ENCODE measurements at places on chromosomes 11 and 22.

DNA sequence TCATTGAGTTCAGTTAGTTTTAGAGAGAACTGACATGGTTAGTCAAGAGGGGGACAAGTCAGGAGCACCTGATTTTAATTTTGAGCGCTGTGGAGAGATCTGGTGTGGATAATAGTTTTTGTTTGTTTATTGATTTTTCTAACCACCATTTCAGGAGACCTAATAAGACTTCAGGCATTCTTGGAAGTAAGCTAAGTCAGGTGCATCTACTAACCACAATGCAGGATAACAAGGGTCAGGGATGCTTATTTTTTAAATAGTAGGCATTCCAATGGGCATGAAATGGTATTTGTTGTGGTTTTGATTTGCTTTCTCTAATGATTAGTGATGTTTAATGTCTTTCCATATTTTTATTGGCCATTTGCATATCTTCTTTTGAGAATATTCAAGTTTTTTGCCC is 212.1 kb downstream of the NAV2 start:
- no peak for DNase-seq

- DNase-seq: no peak
These were observed 76.9 kb downstream of the MYO7A start for GRCh38 chr11:77204754-77205466.

GRCh38 chr11:95849087-95849825 is 59.0 kb downstream of the CEP57 start:
- DNase-seq: no peak

DNA sequence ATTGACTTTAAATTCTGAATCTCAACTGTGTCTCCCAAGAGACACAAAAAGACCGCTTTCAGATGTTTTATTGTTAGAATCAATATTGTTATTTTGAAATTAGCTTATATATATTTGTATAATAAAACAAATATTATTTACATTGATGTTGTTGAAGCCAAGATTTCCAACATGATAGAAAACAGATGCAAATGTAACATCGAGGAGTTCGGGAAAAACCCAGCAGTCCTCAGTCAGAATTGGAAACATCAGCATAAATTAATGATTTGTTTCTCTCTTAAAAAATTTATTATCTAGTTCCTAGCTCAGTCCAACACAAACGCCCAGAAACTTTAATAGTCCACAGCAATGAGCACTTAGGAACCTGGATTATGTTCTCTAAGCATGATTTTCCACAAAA is 1330.4 kb downstream of the TBC1D22A start:
- DNase-seq: no peak

- no peak for DNase-seq
These were observed 4.3 kb upstream of the MB start for GRCh38 chr22:35621451-35621850.

DNA sequence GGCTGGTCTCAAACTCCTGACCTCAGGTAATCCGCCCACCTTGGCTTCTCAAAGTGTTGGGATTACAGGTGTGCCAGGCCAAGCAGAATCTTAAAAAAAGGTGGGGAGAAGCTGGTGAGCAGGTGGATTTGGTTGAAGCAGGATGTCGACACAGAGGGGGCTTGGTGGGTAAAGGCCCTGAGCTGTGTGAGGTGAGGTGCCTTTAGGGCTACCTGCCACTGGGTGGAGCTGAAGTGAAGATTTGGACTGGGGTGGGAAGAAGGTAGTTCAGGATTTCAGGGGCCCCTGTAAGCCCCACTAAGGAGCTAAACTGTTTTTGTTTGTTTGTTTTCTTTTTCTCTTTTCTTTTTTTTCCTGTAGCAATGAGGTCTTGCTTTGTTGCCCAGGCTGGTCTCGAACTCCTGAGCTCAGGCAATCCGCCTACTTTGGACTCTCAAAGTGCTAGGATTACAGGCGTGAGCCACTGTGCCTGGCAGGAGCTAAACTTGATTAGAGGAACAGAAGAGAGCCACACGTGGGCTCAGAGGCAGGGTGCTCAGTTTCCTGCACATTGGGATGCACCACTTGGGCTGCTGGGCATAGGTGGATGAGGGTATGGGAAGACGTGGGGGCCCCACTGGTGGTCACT is 6.0 kb downstream of the P2RX6 start:
- no peak for DNase-seq

- no peak for DNase-seq
These were observed 21.6 kb downstream of the PDGFB start for GRCh38 chr22:39223091-39223710.

GRCh38 chr11:134797411-134798089 is 385.5 kb upstream of the B3GAT1 start:
- no peak for DNase-seq

DNA sequence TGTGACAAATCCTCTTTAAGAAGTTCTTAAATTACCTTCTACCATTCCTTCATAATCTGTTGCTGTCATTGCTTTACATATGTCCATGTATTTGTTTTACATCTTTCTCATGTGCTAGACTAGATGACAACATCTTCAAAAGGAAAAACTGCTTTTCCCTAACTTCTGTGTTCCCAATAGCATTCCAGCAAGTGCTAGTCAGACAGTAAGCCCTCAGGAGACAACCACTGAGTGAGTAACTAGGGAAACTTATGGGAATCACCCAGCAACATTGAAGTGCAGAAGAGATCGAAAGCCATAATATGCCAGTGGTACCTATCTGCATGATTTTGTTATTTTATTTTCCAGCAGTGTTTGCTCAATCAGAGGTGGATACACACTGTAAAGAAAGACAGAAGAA is 889.7 kb upstream of the API5 start:
- DNase-seq: no peak

- DNase-seq: no peak
These were observed 697.2 kb downstream of the ETS1 start for GRCh38 chr11:127890030-127890615.

DNA sequence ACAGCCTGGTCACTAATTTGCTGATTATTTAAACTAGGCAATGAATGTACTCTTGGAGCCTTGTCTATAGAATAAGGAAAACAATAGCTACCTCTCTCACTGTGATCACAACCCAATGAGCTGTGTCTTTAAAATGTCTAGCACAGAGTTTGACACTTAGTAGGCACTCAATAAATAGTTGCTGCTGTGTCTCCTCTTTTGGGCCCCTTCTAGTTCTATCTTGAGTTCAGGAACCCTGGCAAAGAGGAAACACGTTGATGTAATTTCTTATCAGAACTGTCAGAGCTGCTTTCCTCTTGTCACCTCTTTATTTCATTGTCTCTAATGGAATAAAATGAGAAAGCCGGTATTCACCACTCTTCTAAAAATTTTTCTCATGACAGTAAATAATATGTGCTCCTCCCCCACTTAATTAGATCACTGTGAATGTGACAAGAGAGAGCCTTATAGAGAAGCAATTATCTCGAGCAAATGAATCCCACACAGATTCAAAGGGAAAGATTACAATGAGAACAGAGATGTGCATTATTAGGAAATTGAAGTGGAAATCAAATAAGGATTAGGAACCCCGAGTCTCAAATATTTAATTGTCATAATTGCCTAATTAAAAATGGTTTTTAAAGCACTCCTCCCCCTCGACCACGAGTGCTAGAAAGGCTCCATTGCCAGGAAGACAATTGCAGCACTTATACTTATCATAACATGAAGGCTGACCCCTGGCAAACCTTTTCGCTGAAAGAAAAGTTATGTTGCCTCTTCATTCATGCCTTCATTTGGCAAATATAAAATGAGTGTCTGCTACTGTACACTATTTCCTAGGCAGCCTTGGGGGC is 175.0 kb upstream of the BDNF start:
- DNase-seq: no peak

GRCh38 chr22:23591201-23591791 is 11.2 kb upstream of the IGLL1 start:
- DNase-seq: no peak

DNA sequence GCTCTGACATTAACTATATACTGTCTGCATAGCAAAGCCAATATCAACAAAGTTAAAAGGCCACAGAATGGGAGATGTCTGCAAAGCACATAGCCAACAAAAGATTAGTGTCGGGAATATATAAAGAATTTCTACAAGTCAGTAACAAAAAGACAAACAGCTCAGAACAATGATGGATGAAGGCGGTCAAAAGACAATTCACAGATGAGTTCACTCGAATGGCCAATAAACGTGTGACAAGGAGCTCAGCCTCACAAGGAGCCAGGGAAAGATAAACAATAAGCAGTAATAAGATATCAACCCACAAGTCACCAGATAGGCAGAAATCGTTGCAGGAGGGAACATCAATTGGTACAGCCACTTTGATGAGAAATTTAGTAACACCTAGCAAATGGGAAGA is 106.0 kb upstream of the ISX start:
- DNase-seq: no peak

- no peak for DNase-seq
These were observed 110.4 kb downstream of the RRAS2 start for GRCh38 chr11:14248580-14248981.

DNA sequence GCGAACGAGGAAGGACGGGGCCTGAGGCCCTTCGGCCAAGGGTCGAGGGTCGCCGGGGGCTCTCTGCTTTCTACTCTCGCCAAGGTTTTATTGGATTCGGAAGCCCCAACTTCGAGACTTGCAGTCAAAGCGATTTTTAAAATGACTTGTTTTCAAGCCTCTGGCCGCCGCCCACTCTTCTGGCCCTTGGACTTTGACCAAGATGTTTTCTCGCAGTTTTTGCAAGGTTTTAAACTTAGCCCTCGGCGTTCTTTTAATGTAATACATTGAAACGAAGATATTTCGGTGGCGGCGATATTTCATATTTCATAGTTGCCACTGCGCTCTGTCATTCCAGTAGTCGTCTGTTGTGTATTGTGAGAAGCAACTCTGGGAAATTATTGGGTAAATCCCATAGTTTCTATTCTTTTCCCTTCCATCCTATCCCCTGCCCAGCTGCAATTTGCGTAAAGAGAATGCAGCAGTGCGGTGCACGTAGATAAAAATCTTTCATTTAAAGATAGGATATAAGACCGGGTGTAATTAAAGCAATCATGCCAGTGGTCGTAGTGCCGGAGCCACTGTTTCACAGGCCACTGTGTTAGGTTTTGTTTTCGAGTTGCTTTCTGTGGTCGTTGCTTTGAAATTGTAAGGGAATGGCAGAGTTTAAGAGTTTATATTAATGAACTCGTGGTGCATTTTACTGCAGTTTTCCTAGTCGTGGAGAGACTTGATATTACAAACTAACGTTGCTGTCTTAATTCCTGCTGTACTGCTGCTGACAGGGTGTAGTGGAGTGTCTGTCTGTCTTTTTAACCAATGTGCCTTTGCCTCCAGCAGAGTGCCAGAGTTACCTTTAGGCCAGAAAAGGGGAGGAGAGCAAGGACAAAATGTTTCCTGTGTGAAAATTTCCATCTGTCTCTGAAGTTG is 702 bp downstream of the BIRC2 start:
- DNase-seq: no peak

GRCh38 chr22:24420977-24421343 is 6.4 kb upstream of the ADORA2A start:
- DNase-seq: no peak

- no peak for DNase-seq
These were observed 4.8 kb upstream of the FAM118A start for GRCh38 chr22:45304971-45305370.

GRCh38 chr22:28243539-28243938 is 324.5 kb upstream of the PITPNB start:
- no peak for DNase-seq

GRCh38 chr22:45067731-45068130 is 57.9 kb upstream of the PHF21B start:
- DNase-seq: no peak
